GM20000 (cell line): ENCODE measurements at places on chromosomes 5 and 9.

DNA sequence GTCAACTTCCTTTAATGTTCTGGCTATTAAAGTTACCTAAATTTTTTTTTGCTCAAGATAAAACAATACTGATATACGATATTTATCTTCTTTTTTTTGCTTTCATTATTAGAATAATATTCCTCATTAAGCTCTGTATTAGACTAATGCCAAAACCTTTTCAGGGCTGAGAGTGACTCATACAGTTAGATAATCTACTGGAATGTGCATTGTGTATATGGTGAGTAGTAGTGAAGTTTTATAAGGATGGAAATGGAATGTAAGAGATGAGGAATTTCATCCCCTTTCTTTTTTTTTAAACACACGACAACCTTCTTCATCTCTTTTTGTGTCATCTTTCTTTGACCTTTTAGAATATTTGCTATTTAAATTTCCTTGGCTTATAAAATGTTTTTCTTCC lies 268.6 kb downstream of the ISL1 start:
- DNase-seq: no peak

GRCh38 chr9:113514748-113515147 lies 51.2 kb downstream of the RGS3 start:
- no peak for DNase-seq

- no peak for DNase-seq
Measured at GRCh38 chr9:127588740-127589506, 23.2 kb upstream of the STXBP1 start.

DNA sequence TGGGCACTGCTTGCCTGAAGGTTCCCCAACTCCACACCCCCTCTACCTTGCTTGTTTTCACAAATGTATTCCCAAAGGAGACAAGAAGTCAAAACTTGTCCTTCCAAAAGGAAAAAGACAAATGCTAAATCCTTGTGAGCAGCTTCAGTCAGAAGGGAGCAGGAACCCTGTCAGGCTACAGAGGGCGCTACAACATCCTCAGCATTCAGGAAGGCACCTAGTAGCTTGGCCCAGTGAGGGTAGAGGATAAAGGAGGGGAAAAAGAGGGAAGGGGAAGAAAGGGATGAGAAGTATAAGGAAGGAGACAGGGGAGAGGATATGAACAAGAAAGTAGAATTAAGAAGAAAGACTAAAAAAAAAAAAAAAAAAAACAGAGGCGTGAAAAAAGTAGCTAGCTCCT lies 97.5 kb downstream of the MLLT3 start:
- DNase-seq: no peak

- DNase-seq: no peak
Measured at GRCh38 chr5:135211083-135211790, 177.2 kb upstream of the PITX1 start.

- no peak for DNase-seq
Measured at GRCh38 chr5:73378070-73378469, 70.5 kb downstream of the FOXD1 start.

DNA sequence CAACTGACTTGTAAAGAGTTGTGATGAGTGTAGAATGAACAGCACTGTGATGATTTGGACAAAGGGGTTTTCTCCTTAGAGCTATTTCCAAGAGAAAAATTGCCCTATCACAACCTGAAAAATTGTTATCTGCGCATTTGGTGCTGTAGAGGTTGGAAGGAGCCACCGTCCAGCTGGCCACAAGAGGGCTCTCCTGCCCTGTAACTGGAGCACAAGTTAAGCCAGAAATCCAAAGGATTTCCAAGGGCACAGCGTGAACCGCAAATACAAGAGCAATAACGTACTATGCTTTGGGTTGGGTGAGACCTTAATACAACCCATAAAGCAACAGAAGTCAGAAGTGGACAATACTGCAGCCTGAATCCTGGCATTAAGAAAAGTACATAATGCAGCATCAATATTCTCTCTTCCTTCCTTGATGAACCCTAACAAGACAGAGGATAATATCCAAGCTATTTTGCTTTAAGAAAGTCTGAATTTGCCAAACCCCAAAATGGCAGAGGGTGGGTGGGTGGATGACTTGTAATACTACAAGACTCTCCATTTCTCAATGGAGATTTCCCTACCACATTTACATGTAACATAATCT lies 56.8 kb upstream of the SMIM32 start:
- peak; percentile 21 for DNase-seq

GRCh38 chr9:137058521-137059234 lies 4.8 kb upstream of the ENTPD2 start:
- no peak for DNase-seq

- DNase-seq: no peak
Measured at GRCh38 chr9:90926936-90927335, 125.3 kb downstream of the SYK start.

DNA sequence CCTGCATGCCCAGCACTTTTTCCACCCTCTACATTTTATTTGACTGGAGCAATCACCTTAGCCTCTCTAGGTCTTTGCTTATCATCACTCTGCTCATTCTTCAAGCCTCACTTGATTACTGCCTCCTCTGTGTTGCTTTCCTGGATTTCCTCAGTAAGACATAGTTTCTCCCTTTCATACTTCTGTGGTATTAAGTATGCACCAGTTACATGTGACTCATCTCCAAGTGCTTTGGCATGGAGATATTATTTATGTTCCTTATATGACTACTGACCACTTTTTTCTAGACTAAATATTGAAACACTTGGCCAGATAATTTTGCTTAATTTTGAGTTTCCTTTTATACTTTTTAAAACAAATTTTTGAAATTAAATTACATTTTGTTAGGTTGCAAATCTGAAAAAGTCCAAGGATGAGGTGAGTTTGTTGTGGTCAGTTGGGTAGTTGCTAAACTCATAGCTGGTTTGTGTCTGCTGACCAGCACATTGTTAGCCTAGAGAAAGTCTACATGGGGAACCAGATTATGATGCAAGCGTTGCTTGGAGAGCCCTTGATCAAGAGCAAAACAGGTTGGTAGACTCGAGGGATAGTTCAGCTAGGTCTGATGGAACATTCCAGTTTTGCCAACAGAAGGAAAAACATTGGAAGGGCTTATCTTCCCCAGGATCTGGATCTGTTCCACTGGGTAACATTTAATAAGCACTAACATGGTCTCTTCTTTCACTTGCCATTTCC lies 140.2 kb downstream of the TMC1 start:
- DNase-seq: no peak

GRCh38 chr9:117231012-117231411 lies 183.8 kb downstream of the ASTN2 start:
- DNase-seq: no peak

DNA sequence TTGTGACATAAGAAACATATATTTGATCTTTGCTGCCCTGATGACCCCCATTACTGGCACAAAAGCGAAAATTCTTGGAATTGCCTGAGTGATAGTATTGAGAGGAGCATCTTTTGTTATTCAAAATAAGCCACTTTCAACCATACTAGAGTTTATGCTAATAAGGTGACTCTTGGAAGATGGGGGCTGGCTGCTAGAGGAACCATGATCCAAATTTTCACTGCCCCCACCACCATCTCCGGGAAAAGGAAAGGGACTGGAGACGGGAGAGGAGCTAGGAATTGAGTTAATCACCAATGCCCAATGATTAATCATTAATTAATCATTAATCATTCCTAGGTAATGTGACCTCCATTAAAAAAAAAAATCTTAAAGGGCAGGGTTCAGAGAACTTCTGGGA lies 25.6 kb downstream of the FBXW11 start:
- DNase-seq: no peak

DNA sequence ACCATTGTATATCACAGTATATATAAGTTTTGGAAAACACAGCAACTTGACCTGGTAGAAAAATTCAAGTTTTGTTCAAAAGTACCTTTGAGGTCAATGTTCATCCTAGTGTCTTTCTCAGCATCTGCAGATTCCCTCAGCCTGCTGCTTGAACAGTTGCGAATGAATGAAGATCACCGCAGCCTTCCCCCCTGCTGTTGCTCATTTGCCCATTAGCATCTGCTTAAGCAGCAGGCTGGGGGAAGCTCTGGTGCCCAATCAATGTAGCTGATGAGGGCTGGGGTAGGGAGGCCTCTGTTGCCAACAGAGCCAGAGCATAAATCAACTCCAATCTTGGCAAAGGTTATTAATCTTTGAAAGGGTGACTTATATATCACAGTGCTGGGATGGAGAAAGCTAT lies 586.5 kb upstream of the PTPRD start:
- DNase-seq: no peak

DNA sequence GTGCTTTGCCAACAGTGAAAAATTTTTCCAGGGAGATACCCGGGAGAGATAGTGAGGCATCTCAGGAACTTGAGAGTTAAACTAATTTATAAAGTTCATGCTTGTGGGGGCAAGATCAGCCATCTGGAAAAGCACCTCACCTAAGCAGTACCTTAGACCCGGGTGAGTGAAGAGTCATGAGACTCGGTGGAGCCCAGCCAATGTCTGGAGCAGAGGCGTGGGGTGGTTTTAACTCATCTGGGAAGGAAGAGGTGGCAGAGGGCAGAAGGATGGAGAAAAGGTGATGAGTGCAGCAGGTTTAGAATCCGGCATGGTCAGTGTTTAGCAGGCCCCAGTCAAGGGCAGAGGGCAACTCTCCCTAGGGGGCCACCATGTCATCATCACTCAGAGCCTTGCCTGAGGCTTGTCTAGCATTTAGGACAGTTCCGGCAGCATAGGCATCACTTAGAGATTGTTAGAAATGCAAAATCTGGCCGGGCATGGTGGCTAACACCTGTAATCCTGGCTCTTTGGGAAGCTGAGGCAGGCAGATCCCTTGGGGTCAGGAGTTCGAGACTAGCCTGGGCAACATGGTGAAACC lies 4.3 kb upstream of the RNF183 start:
- no peak for DNase-seq
